ENCODE measurements at places on chromosomes 12 and 14.

GRCh38 chr14:71532790-71533189 is 399.4 kb upstream of the RGS6 start:
- no peak for DNase-seq

GRCh38 chr14:99329711-99330315 is 57.8 kb upstream of the BCL11B start:
- DNase-seq: no peak

GRCh38 chr14:88166616-88167015 is 156.5 kb downstream of the KCNK10 start:
- DNase-seq: peak; percentile 8

DNA sequence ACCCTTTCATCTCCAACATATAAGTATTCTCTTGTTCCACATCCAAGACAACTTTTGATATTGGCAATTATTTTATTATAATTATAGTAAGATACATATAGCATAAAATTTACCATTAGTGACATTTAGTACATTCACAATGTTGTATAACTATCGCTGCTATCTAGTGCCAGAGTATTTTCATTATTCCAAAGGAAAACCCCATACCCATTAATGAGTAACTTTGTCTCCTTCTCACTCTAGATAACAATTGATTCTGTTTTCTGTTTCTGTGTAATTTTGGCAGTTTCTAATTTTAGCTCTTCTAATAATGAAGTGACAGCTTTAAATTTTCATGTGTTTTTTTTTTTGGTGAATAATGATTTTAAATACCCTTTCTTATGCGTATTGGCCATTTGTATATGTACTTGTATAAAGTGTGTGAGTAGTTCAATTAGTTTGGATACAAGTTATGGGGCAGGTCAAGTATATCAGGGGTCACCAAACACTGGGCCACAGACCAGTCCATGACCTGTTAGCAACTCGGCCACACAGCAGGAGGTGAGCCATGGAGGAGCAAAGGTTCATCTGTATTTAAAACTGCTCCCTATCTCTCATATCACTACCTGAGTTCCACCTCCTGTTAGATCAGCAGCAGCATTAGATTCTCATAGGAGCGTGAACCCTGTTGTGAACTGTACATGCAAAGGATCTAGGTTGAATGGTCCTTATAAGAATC is 97.2 kb upstream of the SYT1 start:
- peak; percentile 18 for DNase-seq

DNA sequence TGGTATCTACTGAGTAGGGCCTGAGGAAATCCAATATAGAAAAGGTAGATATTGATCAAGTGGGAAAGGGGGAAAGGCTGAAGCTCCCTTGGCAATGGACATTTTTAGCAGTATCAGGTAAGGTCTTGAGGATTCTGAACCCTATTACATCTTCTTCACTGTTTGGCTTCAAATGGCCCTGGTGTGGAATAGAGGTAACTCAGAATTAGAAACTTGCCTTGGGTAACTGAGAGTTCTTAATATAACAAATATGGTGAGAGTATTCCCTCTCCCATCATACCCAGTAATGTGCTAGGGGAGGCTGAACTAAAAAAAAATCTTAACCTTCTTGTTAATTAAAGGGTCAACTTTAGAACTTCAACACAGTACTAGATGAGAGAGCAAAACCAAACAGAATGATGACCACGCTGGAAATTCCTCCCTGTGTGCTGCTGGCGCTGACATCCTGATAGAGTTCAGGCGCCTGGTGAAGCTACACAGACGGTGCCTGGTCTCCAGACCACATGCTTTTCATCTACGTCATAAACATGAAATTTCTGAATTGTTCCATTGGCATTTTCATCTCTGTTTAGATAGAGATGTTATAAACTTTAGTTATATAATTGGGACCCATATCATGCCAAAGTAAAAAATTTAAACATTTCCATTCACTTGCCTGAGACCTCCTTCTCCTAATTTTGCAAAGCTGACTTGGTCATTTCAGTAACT is 128.3 kb downstream of the AKAP6 start:
- no peak for DNase-seq

DNA sequence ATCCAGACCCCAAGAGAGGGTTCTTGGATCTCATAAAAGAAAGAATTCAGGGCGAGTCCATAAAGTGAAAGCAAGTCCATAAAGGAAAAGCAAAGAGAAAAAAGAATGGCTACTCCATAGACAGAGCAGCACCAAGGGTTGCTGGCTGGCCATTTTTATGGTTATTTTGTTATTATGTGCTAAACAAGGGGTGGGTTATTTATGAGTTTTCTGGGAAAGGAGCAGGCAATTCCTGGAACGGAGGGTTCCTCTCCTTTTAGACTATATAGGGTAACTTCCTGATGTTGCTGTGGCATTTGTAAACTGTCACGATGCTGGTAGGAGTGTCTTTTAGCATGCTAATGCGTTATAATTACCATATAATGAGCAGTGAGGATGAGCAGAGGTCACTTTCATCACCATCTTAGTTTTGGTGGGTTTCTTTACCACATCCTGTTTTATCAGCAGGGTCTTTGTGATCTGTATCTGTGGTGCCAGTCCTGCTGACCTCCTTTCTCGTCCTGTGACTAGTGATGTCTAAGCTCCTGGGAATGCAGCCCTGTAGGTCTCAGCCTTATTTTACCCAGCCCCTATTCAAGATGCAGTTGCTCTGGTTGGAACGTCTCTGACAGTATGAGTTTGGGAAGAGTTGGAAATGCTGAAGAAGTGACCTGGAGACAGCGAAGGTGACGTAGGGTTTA is 100.5 kb downstream of the ZNF664 start:
- DNase-seq: no peak

GRCh38 chr14:54715239-54715638 is 148.3 kb downstream of the SAMD4A start:
- DNase-seq: no peak

- DNase-seq: no peak
Measured at GRCh38 chr14:69612783-69613130, 1.4 kb downstream of the SUSD6 start.

DNA sequence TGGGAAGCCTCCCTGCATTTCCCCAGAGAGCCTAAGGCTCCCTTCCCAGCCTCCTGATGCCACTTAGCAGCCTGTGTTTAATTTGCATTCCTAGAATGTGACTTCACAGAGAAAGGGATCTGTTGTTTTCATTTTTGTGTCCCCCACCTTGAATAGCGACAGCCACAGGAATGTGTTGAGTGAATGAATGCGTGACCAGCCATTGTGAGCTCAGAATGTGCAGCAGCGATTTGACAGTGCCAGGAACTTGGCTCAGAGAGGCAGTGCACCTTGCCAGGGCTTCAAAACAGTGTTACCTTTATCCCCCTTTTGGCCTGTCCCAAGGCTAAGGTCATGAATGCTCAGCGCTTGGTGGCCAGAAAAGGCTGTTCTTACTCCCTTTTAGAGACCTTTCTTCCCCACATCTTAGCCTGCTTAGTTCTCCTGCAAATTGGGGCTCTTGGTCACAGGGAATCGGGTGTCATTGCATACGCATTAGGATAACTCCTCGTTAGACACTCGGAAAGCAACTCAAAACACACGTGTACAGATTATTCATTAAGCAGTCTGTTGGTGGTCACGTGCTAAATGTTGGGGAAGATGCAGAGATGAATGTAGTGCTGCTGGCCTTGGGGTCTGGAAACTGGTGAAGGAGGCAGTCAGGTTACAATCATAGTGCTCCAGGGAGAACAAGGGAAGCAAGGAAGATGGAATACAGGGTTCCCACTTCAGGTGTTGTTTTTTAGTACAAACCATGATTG is 9.8 kb downstream of the NTF3 start:
- peak; percentile 96 for DNase-seq

DNA sequence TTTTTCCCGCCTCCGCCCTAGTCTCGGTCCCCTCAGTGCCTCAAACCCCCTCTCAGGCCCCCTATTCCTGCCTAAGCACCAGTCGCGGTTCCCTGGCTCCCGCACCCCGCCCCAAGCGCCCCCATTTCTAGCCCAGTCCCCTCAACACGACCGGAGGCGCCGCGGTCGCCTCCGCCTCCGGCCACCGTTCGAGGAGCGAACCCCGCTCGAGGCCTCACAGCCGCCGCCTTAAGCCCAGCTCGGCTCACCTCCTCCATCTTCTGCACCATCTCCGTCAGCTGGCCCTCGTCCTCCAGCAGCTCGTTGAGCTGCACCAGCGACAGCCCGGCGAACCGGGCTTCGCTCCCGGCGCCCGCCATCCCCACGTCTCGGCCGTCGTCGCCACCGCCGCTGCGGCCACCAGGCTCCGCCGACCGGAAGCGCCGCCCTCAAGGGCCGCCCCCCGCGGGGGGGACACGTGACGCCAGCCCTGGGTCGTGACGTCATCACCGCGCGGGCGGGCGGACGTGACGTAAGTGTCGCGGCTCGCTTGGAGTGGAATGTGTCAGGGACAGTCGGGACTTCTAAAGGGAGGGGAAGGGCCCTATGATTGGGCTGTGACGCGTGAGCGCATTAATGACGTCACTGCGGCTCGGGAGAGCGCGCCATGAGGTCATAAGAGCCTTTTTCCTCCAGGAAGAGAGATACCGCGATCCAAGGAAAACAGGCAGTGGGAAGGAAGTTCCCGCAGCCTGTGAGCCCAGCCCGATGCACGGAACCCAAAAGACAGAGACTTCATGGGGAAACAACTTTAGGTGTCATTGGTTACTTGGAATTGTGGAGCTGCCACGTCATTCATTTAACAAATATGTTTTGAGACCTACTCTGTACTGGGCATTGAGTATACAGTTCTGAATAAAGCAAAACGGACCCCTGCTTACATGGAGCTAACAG is at the start of gene VPS37B:
TSS of gene VPS37B (minus strand) at position 421 of the 933 bp plus-strand sequence. CDS start at position 359, 62 bp downstream.
- DNase-seq: peak; percentile 83

DNA sequence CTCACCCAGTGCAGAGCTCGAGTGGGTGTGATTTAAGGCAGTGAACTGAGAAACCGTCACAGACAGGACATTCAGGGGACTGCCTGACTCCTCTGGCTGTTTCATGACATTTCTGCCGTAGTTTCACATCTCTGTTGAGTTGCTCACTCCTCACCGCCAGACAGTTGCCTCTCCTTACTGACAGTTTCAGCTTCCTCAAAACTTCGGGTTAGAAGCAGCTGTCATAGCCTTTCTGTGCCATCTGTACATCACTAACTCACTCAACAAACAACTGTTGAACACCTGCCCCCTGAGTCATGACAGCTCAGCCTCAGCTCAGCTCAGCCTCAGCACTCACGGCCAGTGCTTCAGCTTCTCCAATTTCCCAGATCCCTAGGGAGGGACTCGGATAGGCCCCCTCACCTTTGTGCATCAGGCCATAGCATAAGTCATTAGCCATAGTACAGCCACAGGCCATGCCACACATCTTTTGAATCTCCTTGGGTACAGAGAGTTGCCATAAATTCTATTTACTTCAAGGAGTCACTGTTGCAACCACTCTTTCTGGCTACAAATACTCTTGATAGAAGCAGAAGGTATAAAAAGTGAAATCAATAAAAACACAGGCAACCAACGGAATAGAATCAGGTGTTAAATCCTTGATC is 6.2 kb upstream of the SLC15A4 start:
- DNase-seq: no peak

DNA sequence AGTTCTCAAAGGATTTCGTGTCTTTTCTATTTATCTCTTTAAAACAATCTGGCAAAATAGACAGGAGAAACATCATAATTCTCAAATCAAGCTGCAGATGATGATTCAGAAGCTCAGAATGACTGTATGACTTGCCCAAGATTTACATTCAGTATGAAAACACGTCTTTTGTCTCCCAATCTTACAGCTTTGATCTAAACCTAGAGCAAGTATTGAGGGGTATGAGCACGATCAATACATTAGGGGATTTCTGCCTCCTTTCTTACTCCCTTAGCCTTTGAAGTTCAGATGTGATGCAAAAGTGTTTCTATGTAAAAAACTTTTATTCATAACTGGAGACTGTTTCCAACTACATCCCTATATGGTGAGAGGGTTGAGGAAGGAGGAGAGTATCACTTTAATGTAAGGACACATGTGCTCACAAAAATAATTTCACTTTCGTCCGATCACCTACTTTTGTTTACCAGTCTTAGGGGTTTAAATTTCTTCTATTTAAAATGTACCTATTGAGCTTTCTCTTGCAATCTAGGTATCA is 454.8 kb downstream of the TMTC2 start:
- DNase-seq: no peak

GRCh38 chr14:36658123-36659009 is 3.3 kb upstream of the PAX9 start:
- no peak for DNase-seq

DNA sequence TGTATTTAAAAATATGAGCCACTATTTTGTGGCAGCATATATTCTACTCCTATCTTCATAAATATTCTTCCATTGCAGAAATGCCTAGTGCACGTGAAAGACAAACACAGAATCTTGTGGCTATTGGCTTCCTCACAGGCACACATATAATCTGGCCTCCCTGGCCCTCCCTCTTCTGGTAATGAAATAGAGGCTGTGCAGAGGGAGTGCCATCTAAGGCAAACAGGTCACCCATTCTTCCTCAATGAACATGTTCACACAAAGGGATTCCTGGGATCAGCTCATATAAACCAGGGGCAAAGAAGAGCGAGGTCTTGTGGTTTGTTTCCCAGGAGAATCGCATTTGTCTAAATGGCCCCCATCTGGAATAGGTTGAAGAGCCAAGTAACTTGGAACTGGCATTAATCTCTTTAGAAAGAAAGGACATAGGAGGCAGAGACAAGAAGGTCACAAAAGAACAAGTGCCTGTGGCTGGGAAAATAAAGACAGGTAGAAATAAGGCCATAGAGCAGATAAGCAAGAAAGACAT is 171.6 kb upstream of the PTPRQ start:
- DNase-seq: no peak

- DNase-seq: no peak
Measured at GRCh38 chr12:89320735-89321134, 31.6 kb downstream of the DUSP6 start.

DNA sequence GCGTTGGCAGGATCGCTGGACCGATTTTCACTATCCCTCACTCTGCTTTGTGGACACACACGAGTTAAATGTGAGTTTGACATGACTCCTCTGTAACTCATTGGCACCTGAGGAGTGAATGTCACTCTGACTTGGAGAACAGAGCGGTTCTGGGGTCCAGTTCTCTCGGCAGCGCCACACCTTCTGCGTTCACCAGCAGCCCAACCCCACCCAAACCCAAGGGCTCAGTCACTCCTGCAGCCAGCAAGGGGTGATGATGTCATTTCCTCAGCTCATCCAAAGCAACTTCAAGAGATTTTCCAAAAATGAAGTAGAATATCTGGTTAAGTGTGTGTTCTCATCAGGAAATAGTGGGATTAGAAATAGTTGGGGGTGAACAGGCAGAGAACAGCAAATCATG is 36.3 kb downstream of the ADGRD1 start:
- no peak for DNase-seq
